H54 (cell line): ENCODE measurements at places on chromosomes 7 and 10.

DNA sequence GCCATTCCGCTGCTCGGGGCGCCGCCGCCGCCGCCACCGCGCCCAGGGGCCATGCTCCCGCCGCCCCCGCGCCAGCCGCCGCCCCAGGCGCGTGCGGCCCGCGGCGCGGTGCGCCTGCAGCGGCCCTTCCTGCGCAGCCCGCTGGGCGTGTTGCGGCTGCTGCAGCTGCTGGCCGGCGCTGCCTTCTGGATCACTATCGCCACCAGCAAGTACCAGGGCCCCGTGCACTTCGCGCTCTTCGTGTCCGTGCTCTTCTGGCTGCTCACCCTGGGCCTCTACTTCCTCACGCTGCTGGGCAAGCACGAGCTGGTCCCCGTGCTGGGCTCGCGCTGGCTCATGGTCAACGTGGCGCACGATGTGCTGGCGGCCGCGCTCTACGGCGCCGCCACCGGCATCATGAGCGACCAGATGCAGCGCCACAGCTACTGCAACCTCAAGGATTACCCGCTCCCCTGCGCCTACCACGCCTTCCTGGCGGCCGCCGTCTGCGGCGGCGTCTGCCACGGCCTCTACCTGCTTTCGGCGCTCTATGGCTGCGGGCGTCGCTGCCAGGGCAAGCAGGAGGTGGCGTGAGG lies 383 bp downstream of the MARVELD1 start:
- peak; percentile 87 for DNase-seq

DNA sequence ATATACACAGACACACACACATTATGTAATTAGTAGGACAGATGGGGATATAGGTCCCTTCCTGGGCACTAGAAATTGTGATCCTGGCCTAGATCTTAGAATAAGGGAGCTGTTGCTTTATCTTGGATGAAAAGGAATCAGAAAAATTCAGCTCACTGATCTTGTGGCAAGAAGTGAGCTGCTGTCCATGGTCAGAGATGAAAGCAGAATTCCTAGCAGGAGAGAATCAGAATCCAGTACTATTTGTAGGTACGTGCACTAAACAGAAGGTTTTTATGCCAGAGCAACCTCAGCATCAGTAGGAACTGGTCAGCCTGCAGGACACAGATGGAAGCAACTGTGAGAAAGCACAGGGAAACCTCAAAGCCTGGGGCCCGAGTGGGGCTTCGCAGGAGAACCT lies 549.2 kb upstream of the POM121L12 start:
- DNase-seq = no peak

DNA sequence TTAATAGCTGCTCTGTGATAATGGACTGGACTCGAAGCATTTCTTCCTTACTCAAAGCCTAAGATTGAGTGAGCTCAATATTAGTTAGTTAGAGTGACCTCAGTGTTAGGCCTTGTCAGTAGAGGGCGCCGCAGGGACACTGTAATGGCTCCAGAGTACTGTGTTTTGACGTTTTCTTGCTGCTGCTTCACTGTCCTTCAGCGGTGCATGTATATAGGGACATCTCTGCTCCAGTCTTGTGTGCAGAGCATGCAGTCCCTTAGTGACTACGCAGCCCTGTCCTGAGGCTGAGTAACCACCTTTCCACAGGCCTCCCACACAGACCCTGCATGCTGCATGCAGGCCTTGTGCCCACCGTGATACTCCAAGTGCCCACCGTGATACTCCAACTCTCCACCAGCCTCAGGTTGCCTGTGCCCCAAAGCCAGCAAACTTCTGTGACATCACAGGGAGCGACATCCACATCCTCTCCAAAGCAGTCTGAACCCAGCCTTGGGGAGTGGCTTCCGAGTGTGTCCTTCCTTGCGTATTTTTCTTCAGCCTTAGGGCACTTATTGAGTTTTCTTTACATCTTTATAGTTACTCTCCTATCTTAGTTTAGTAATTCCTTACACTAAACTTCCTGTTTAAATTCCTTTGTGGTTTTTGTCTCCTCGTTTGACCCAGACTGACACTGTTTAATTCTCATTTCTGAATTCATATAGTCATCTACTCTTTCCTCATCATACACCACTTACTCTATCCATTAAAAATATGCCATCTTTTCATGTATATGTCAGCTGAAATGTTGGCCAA lies 118.2 kb downstream of the JAZF1 start:
- DNase-seq = peak; percentile 61

DNA sequence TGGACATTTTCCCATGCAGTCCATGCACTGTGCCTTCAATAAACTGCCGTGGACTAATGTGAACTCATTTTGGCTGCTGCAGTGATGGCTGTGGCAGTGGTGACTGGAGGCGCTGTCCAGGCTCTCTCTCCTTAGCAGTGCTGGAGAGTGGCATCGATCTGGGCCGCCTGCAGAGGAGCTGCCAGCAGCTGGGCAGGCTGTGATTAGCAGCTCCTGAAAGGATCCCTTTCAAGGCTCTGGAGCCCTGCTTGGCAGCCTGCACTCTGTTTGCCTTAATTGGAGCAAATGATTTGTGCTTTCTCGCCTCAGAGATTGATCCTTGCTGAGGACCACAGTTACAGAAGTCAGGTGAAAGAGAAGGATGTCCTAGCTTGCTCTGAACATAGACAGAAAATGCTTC lies 130.1 kb upstream of the VWC2 start:
- no peak for DNase-seq

GRCh38 chr7:130369831-130370550 lies 10.3 kb upstream of the CPA1 start:
- DNase-seq = no peak

DNA sequence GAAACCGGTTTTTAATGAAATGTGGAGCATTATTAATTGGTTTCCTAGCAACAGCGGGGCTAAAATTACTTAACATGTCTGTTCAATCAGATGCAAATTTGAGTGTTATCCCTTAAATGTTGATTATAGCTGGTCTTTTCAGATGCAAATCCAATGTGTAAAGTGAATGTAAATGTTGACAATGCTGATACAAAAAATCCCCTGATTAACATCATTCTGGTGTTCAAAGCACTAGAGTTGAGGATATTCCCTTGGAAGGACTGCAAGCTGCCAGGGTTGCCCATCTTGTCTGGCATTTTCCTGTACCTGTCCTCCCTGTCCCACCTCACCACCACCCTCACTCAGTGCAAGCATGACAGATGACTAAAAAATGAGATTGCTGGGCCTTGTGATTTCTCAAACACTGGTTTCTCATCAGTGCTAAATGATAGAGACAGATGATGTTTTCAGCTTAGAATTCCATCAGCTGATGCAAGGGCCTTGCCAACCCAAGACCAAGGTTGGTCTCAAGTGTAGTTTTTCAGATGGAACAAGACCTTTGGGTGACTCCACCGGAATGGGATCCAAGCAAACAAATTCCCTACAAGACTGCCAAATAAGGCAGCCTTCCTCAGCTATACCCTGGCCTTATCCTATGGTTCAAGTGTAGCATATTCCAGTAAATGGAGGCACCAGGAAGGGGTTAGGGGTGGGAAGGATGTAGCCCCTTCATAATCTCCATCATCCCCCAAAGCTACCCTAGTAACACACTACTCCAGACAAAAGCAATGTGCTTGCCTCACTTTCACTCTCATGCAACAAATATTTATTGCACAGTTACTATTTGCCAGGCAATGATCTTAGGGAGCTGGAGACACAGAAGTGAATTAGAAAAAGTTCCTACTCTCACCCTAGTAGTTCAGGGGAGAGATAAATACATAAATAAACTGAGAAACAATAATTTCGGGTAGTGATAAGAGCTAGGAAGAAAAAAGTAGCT lies 54.9 kb downstream of the JAZF1 start:
- DNase-seq = no peak

DNA sequence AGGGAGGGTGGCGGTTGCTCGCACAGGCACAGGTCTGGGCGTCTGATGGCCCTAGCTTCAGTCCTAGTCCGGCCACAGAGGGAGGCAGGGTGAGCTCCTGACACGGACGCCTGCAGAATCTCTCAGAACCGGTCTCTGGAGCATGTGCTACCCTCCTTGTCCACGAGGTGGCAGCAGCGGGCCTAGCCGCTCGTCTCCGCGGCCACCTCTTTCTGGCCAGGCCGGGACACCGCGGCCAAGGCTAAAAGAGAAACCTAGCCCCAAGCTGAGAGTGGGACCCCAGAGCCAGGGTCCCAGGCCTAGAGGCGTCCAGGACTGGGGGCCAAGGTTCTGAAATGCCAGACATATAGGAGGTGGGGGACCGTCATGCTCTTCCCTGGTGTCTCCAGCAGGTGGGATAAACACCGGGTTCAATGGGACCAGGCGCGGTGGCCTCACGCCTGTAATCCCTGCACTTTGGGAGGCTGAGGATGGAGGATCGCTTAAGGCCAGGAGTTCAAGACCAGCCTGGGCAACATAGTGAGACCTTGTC lies 3.2 kb upstream of the LAT2 start:
- peak; percentile 61 for DNase-seq

- DNase-seq = no peak
These were observed 15.2 kb downstream of the GRK5 start for GRCh38 chr10:119222537-119222936.
